ENCODE measurements at places on chromosomes 2 and 18.

DNA sequence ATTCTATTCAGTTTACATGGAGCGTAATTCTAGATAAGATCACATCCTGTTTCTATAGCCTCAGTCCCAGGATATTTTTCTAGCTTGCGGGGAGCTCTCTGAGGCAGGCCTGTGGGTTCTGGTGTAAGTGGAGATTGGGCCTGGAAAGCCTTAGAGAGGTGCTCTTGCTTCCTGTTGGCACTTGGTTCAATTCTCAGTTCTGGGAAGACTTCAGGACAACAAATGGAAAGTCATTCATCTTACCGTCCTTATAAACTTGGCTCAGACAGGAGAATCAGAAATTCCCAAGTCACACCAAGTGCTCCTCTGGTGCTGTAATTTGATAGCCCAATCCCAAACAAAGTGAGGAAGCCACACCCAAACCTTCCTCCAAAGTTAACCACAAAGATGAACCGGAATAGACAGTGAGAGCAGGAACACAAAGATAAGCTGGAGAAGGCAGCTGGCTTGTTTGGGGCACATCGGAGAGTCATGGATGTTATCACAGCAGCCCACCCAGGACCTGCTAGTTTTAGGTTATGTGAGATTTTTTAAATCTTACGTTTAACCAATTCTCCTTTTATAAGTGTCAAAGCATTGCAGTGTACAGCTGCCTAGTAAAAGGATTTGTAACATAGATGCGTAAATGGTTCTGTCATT, 144.3 kb upstream of the MAP3K20 start:
- peak; percentile 34 for DNase-seq

DNA sequence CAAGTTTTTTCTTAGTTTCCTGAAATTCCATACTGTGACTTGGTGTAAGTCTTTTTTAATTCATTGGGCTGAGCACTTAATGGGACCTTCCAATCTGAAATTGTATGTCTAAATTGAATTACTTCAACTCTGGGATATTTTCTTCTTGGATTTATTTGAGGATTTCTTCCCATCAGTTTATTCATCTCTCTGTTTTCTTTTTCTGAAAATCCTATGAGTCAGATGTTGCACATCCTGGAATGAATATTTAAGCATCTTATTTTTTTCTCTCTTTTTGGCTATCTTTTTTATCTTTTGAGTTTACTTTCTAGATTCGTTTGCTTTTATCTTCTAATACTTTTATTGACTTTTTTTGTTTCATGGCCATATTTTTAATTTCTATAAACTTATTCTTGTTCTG, 55.4 kb upstream of the ACYP2 start:
- DNase-seq: no peak

- DNase-seq: no peak
Measured at GRCh38 chr2:188220535-188220934, 71.1 kb upstream of the GULP1 start.

DNA sequence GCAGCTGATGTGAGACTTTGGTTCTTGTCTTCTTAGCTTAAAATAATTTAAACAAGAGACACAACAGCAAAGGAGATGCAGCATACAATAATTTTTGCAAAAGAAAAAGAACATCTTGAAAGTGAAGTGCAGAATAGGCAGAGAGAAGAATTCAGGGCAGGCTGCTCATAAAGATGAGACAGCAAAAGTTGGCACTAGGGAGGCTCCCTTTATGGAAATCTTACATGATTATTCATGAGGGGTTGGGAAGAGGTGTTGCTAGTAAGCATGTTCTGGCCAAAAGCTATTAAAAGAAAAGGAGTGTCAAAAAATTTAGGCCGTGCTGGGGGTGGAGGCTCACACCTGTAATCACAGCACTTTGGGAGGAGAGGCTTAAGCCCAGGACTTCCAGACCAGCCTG, 4.2 kb upstream of the ALPP start:
- DNase-seq: no peak

DNA sequence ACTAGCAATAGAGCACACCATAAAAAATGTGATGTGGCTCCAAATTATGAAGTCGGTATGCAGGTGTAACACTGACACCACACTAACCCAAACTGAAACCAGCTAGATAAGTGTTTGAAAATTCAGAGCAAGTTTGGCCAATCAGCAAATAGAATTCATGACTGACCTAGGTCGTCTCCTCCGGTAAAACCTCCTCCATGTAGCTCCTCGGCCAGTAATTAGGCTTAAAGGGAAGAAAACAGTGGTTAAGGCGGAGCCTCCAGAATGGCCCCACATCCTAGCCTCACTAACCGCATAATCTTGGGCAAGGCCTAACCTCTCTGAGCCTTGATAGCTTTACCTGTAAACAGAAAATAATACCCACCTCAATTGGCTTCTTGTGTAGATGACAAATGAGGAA, 30.1 kb downstream of the C1D start:
- DNase-seq: no peak

- DNase-seq: no peak
Measured at GRCh38 chr2:127358044-127358443, 29.7 kb downstream of the MAP3K2 start.

- no peak for DNase-seq
Measured at GRCh38 chr2:114068438-114068837, 178.5 kb downstream of the ACTR3 start.

DNA sequence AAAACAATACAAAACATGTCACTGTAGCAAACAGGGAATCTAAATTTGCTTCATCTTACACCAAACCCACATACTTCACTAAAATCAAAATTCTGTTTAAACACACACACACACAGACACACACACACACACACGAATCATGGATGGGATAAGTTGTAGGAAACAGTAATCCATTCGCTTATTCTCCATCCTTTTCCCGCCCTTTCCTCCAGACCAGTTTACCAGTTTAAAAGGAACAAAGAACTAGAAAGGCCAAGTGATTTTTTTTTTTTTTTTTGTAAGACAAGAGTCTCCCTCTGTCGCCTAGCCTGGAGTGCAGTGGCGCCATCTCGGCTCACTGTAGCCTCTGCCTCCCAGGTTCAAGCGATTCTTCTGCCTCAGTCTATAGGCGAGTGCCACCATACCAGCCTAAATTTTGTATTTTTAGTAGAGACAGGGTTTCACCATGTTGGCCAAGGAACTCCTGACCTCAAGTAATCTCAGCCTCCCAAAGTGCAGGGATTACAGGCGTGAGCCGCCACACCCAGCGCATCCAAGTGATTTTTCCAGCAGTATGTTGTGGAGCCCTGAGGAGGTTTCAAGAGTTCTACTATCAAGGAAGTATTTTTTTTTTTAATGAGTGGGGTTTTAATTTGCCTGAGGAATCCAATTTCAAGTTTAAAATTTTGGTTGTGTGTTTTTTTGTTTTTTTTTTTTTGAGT, 5.7 kb downstream of the PSME4 start:
- no peak for DNase-seq

GRCh38 chr2:1781291-1782080, 37.2 kb upstream of the PXDN start:
- DNase-seq: no peak

- peak; percentile 9 for DNase-seq
Measured at GRCh38 chr2:74379851-74380789, at the start of gene DCTN1. Gene DCTN1, minus strand, starts transcription at chr2:74380311. Its CDS starts 274 bp downstream, at chr2:74380037.

DNA sequence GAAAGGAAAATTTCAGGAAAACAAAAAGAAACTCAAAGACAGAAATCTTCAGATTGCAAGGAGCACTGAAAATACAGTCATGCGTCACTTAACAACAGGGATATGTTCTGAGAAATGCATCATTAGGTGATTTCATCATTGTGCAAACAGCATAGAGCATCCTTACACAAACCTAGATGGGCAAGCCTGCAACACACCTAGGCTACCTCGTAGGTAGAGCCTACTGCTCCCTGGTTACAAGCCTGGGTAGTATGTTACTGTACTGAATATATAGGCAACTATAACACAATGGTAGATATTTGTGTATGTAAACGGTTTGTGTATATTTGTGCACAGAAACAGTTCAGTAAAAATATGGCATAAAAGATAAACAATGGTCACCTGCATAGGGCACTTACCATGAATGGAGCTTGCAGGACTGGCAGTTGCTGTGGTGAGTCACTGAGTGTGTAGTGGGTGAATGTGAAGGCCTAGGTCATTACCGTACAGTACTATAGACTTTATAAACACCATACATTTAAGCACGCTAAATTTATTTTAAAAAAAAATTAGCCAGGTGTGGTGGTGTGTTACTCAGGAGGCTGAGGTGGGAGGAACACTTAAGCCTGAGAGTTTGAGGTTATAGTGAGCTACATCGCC, 33.4 kb downstream of the SFXN5 start:
- no peak for DNase-seq

GRCh38 chr2:146777181-146777580, 1067.6 kb upstream of the ACVR2A start:
- no peak for DNase-seq

DNA sequence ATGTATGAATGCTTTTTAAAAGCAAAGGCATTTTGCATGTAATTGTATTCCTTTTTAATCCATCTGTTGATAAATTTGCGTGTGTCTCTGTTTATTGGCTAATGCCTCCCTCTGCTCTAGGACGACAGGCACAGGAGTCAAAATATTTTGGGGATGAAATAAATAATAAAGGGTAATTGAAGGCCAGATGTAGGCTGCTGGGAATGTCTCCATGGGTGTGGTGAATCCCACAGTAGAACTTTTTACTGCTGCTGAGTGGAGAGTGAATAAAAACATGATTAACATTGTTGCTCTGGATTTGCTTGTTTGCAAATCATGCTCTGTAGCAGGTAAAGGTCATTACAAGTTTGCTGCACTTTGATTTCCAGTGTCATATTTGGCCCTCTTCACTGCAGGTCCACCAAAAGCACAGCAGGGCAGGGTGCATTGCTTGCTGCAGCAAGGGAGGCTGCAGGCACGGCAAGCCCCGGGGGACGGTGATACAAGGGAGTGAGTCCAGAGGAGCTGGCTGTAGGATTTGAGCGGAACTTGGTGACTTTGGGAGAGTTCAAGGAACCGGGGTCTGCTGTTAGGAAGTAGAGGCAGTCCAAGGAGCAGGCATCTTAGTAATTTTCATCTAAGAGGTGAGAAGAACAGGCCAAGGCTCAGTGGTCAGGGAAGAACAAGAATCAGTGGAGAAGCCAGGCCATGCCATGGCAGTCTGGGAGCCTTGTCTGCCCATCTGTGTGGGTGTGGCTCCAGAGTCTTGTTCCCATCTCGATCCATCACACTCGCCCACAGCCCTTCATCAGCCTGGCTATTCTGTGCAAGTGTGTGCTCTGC, 201.5 kb upstream of the RAB6C start:
- peak; percentile 29 for DNase-seq

- DNase-seq: no peak
Measured at GRCh38 chr2:58734365-58734764, 493.2 kb upstream of the FANCL start.

DNA sequence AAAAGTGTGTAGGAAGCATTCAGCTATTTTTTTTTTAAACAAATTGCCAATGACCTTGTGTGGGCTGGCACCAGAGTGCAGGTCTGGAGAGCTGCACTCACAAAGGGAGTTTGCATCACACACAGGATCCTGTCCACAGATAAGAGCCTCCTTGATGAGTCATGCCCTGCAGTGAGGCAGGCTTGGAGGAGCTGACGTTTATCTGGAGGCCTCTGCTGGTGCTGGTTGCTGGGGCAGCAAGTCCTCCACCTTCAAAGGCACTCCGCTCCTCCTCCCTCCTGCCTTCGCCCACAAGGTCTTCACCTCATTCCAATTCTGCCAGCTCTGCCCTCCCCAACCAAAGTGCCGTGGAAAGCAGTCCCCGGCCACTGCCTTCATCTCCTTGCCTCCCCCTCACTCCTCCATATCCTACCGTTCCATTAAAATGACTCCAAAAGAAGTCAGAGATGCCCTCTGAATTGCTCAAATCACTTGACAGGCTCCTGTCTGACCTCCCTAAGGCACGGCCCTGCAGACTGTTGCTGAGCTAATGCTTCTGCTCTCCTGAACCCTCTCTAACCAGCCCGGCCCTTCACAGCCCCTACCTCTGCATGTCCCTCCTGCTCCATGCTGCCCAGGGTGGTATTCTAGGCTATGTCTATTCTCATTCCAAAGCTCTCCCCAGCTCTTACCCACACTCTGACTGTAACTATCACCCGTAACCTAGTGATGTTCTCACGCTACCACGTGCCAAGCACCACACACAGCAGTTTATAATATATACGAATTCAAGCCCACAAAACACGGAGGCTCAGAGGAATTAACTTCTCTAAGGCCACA, 30.9 kb downstream of the LONRF2 start:
- no peak for DNase-seq

GRCh38 chr2:118102433-118103082, 14.3 kb downstream of the INSIG2 start:
- DNase-seq: no peak

DNA sequence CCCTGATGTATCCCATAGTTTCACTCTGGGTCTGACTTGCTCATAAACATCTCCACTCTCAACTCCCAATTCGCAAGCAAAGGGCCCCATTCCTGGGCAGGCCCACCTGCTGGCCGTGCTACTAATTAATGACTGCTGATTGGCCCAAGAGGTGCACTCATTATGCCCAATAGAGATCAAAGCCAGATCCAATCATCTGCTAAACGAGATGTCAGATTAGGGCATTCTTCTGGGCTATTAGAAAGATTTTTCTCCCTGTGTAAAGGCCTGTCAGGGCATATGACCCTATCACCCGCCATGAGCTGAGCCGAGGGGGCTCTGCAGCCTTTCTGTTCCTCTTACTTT, 103.4 kb upstream of the HAAO start:
- DNase-seq: no peak

DNA sequence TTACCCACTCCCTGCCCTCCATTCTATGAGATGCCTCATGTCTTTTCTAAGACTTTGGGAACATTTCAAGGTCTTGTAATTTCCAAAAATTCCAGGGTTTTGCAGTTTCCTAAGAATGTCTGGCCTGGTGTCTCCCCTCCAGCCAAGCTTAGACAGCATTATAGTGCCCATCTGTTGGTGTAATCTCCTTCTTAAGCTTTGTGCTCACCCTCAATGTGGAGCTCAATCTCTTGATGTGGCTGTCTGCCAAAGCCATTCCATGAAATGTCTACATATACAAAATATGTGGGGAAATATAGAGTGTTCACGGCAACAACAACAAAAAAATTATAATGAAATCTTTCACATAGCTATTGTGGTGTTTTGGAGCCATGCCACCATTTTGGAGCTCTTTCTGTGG, 558.4 kb downstream of the PIK3C3 start:
- DNase-seq: no peak

- DNase-seq: no peak
Measured at GRCh38 chr18:74012954-74013630, 134.5 kb downstream of the FBXO15 start.

GRCh38 chr2:30505500-30506180, 58.6 kb downstream of the LCLAT1 start:
- no peak for DNase-seq

GRCh38 chr2:148342086-148342485, 302.5 kb upstream of the EPC2 start:
- DNase-seq: no peak

- DNase-seq: no peak
Measured at GRCh38 chr2:233061591-233062450, 1.7 kb downstream of the INPP5D start.

- no peak for DNase-seq
Measured at GRCh38 chr2:42442774-42443173, 51.0 kb downstream of the KCNG3 start.
